ENCODE measurements at places on chromosomes 11 and 22.
A peak's percentile ranks its signal among the peaks of the same experiment; 100 is the strongest.

- DNase-seq: no peak
These were observed 124.8 kb upstream of the NECTIN1 start for GRCh38 chr11:119853581-119854360.

- DNase-seq: no peak
These were observed 51.0 kb downstream of the ALX4 start for GRCh38 chr11:44258839-44259420.

DNA sequence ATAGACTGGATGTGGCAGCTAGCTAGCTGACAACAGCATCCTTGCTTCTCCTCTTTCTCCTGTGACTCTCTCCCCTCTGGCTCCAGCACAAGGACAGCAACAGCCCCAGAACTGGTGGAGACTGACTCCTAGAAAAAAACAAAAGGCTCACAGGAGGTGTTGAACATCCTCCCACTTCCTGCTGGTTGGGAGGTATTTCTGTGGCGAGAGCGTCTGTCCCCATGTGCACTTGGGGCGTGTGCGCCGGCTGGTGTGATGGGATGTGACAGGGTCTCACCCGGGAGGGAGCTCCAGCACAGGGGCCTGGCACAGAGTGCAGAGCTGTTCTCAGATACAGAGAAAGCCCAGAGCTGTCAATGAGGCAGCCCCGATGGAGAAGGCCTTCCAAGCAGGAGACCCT is 107.2 kb upstream of the E2F8 start:
- DNase-seq: no peak

DNA sequence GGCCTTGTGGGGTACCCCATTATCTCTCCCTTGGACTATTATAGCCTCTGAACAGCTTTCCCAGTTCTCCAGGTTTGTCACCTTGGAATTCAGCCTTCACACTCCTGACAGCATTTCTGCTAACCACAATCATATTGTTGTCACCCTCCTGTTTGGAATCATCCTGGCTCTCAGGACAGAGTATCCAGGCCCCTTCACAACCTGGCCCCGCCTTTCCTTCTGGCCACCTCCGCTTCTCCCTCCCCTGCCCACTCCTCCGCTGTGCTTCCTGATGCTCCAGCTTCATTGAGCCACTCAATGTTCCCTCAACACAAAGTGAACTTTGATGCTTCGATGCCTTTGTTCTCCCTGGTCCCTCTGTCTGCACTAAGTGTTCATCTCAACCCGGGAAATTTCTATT is 3.1 kb downstream of the GPR83 start:
- no peak for DNase-seq

- DNase-seq: peak; percentile 76
These were observed 9.6 kb downstream of the SMTNL1 start for GRCh38 chr11:57546869-57547475.

DNA sequence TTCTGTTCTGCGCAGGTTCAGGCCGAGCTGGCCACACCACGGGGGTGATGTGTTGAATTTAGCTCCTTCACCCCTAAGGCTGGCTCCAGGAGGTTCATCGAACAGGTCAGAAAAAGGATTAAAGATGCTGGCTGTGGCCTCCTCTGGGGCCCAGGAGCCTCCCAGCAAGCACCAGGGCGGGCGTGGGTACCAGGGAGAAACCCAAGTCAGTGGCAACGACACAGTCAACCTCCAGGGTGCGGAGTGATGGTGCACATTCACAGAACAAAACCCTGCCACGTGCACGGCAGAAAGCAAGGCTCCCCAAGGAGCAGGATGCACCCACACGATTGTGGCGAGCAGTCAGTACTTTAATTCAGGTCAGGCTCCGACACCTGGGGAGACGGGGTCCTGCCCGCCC is 10.8 kb downstream of the C11orf24 start:
- DNase-seq: no peak

GRCh38 chr11:128731041-128731663 is 37.3 kb downstream of the FLI1 start:
- DNase-seq: no peak

- no peak for DNase-seq
These were observed 725.8 kb upstream of the RAG2 start for GRCh38 chr11:37323843-37324242.

DNA sequence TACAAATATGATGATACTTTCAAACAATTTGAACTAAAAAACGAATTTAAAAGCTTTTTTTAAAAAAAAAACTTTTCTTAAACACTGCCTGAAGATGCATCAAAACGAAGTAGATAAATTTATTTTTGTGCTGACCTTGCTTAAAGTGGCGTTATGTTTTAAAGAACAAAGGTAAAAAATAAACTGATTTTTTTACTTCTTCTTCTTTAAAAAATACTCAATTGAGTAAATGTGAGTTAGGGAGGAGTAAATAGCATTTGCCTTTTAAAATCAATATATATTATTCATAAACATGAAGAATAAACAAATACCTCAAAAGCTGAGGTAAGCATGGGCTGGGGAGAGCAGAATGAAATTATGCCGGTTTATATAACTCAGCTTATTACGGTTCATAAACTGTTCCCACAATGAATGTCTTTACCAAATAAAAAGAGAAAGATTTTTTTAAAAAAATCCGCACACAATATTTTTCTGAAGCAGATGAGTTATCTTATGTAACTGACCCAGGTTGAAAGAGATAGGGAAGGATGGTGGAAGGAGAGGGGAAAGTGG is 9.0 kb downstream of the PAX6 start:
- DNase-seq: no peak

DNA sequence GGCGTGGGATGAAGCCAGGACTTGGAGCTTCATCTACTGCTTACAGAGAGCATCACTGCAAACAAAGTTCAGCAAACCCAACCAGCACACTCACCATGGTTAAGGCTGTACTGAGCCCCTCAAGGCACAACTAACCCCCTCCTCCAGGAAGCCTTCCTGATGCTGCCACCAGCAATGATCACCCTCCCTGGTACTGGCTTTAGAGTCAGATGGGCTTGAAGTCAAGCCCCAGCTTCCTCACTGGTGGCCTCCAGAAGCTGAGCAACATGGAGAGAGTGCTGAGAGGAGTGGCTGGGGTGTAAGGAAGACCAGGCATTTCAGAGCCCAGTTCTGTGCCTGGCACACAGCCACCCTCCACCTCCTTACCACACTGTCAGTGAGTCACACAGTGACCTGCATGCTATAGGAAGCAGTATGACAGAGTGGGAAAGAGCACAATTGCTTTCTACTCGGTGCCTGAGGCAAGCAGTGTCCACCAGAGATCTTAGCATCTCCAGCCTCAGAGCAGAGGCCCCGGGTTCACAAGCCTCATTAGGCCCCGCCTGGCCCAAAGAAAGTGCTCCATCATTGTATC is 24.7 kb upstream of the BAIAP2L2 start:
- DNase-seq: peak; percentile 84

DNA sequence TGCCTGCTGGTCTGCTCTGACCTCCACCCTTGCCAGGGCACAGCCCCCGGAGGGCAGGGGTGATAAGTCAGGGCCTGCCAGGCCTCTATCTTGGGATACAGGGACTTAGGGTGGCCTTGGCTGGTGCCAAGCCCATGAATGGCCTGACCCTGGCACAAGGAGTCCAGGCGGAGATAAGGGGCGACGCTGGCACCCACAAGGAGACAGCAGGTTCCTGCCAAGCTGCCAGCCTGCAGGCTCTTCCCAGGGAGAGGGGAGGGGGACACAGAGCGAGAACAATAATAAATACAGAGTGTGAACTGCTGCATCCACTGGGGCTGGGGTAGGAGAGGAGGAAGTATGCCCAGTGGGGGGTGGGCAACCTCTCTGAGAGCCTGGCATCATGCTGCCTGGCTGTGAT is 978 bp downstream of the CSDC2 start:
- DNase-seq: no peak

- DNase-seq: no peak
These were observed 5.2 kb upstream of the IL17REL start for GRCh38 chr22:50017701-50018224.

GRCh38 chr22:24181088-24181995 is at the start of gene SUSD2:
SUSD2 (plus strand) TSS chr22:24181487; CDS start chr22:24181520, 33 bp downstream.
- no peak for DNase-seq

DNA sequence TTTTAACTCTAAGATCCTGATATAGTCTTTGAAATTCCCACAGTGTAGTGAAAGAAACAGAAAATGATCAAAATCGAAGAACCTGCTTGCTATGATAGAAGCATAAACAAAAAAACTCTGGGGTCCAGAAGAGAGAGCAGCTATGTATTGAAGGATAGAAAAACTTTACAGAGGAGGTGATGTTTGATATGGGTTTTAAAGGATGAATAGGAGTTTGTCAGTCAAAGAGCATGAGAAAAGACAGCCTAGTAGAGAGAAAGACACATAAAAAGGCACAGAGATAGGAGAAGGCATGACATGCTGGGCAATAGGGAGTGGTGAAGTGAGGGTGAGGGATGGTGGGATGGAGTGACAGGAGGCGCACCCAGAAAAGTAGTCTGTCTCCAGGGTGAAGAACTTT is 168.0 kb downstream of the INSC start:
- DNase-seq: no peak

DNA sequence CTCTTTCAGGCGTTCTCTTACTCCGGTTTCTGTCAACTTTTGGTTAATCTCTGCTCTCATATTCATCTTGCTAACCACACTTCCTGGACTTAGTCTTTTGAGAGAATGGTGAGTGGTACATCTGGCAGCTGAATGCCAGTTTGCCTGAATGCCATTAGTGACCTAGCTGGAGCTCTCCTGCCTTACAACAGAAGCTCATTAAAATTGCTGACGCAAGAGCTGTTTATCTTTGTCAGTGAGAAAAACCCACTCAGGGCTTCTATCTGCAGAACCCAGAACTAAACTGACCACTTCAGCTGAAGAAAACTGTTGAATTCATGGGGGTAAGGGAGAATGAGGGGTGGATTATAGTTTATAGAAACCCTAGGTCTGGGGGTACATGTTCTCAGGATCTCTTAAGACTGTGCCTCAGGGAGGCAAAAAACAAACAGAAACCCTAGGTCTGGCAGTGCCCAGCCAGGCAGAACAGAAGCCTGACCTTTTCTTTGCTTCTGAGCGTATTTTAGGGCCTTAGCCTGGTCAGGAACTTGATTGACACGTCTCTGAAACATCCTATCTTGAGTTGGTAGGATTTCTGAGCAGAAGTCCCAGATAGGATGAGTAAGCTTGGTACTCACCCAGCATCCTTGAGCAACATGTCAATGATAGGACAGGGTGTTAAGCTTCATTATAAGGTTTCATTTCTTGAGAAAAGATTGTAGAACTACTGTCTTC is 52.8 kb upstream of the YWHAH start:
- no peak for DNase-seq

DNA sequence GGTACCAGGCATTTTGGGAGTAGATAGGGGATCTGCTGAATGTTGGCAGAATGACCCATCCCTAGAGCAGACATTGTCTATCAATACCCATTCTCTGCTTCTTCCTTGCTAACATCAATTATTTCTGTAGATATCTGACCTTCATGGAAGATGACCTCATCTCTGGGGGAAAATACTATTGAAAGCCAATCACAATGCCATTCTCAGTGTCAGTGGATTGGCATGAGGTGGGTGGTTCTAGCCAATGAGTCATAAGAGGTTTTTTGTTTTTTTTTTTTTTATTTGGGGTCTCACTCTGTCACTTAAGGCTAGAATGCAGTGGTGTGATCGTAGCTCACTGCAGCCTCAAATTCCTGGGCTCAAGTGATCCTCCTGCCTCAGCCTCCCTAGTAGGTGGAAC is 42.5 kb downstream of the SNX19 start:
- peak; percentile 44 for DNase-seq

- no peak for DNase-seq
These were observed 25.7 kb downstream of the TTC12 start for GRCh38 chr11:113339929-113340589.

DNA sequence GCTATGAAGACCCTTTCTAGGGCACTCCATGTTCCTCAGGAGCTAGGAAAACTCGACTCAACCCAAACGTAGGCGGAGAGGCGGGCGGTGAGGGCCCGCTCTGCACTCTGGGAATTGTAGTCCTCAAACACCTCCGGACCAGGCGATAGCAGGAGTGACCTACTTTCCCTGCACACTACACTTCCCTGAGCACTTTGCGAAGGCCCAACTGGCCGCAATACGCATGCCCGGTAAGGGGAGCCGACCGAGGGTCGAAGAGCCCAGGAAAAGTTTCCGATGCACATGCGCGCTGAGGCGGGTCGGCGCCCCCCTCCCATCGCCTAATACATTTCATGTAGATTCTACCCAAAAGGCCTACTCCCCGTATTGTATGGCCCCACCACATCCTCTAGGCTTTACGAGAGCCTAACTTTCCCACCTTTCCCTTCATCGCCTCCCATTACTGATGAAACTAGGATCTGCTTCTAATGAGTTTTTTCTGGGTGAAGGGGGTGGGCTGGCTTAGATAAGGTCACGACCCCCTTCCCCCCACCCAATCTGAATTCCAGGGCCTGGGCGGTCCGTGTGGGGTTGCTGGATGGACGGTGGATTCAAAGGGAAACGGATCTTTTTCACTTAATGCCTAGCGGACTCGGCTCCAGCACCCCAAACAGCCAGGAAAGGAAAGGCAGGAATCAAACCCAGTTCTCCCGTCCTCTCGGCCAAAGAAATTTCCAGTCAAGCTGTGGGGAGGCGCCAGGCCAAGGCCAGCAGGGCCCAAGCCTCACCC is 2.1 kb downstream of the TOB2 start:
- DNase-seq: peak; percentile 90

DNA sequence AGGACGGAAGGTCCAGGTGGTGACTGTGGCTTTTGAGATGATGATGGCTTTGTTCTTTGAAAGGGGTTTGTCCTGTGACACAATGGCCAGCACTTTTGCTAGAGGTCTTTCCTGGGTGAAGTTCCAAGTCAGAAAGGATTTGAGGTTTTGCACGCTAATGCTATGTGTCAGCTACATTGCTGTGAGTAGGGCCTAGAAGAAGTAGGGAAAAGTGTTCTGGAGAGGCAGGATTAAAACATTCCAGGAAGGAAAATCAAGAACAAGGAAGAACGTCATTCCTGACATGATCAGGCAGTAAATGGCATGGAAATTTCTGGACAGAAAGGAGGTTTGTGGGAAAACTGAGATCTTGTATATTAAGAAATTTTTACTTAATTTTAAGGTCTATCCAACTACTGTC is 290.7 kb downstream of the NTM start:
- peak; percentile 29 for DNase-seq

- no peak for DNase-seq
These were observed 380.5 kb downstream of the TENM4 start for GRCh38 chr11:79060081-79060953.

DNA sequence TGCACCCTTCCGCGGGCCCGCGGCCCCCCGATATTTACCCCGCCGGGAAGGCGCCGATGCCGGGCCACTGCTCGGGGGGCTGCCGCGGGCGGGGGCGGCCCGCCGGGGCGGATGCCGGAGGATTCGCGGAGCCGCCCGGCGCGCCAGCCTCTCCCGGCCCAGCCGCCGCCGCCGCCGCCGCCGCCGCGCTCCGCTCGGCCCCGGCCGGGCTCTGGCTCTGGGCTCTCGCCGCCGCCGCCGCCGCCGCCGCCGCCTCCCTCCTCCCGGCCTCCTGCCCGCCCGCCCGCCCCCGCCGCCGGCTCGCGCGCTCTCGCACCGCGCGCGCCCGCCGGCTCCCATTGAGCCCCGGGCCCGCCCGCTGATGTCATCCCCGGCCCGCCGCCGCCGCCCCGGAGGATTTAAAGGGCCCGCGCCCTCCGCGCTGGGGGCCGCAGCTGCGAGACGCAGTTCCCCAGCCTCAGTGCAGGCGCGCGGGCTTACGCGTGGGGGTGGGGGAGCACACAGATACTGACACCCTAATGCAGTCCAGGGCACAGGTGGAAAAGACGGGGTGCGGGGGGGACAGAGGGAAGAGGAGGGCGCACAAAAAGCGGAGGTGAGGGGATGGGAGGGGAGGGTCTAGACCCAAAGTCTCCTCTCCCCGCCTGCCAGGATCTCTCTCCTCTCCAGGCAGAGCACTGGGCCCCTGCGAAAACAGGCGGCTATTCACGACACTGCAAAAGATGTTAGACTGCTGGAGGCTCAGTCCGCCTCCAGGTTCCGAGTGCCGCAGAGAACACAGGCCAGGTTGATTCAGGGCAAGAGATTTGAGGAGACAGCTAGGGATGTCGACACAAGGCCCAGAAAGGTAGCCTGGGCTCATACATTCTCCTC is at the start of gene CSNK1E:
TSS of gene CSNK1E (minus strand) at position 312 of the 873 bp plus-strand sequence. CDS start 3,276 bp downstream, outside the sequence.
- DNase-seq: peak; percentile 90

Measured in AG08396 (cell line).